ENCODE measurements at places on chromosomes 5 and 9.

DNA sequence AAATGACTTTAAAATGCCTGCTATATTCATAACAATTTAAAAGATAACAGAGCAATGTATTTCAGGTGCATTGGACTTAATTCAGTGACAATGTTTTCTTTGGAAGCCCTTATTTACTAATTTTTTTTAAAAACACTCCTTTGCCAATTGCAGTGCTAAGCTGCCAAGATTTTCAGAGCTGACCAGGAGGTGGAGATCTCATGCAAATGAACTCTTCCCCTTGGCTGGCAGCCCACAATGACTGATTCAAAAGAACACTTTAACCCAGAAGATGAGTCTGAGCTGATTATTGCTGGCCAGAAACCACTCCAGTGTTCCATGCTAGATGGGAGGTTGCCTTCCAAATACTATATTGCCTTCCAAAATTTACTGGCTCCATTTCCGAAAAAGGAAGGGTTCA, 128.3 kb upstream of the CCNH start:
- no peak for DNase-seq

- DNase-seq = no peak
These were observed 155.6 kb upstream of the VLDLR start for GRCh38 chr9:2465921-2466460.

- no peak for DNase-seq
These were observed 124.7 kb upstream of the NIPBL start for GRCh38 chr5:36751886-36752285.

GRCh38 chr5:31853398-31854135, 214.6 kb downstream of the PDZD2 start:
- DNase-seq = no peak

- DNase-seq = no peak
These were observed 111.9 kb downstream of the CNTLN start for GRCh38 chr9:17246770-17247169.

- no peak for DNase-seq
These were observed 71.5 kb downstream of the MRPS27 start for GRCh38 chr5:72248410-72248981.

DNA sequence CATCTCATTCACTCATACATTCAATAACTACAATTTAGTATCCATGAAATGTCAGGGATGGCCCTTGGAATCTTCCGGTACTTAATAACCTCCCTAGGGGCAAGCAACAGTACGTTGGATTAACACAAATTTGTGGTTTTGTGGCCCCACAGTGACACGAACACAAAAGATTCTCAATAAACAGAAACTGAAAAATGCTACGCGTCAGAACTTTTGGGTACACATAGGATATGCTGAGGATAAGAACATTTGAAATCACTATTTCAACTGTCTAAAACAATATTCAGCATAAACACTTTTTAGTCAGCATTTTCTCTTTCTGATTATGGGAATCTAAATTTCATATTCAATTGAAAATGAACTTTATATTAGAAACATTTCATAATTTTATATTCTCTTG, 107.0 kb upstream of the GPR151 start:
- no peak for DNase-seq

DNA sequence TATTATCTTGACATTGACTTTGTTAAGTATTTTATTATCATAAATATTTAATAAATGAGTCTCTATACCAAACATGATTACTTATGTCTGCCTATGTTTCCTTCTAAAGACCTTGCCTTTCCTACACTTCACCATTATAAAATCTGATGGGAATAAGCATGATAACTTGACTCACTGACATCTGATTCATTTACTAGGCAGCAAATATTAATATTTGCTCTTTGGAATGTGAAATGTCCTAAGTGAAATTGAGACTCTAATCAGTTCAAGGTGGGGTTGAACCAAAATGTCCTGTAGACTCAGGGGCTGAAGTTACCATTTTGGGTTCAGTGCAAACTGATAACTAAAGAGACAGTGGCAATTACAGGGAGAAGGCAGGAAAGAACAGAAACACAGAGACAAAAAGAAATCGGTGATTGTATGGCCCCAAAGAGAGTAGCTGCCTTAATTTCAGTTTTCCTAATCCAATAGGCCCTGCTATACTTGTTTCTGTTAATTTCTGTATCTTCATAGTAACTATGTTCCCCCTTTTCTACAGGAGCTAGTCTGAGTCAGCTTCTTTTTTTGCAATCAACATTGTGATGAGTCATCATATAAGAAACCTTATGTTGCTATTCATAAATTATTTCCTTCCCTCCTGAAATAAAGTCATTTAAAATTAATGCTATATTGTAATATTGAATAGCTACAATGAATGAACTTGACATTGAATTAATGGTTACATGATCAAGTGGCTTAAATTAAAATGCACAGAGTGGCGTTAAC, 296.8 kb downstream of the PDE4D start:
- DNase-seq = no peak

- no peak for DNase-seq
These were observed 106.5 kb downstream of the NFIB start for GRCh38 chr9:14207352-14207995.

DNA sequence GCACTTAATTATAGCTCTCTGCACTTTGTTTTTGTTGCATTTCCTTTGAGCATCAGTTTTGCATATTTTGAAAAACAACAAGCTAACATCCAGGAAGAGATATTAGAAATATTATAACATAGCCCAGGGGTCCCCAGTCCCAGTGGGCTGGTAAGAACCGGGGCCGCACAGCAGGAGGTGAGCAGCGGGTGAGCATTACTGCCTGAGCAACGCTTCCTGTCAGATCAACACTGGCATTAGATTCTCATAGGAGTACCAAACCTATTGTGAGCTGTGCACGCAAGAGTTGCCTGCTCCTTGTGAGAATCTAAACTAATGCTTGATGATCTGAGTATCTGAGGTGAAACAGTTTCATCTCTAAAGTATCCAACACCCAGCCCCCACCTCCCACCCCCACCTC, 675.9 kb upstream of the ZNF608 start:
- no peak for DNase-seq

DNA sequence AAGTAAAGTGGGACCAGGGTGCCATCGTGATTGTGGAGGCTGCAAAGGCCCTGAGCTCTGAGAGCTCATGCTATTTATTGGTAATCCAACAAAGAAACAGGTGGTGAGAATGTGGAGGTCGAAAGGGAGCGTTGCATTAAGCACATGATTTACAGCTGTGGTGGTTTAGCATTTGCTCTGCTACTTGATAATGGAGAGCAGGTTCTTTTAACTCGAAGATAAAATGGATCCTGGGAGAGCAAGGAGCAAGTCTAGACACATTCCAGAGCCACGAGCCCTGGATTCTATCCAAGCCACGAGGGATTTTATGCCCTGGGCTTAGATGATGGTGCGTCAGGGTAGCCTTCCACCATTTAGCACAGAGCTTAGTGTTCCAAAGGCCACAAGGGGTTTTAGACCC, 1710.1 kb upstream of the CDH9 start:
- DNase-seq = no peak

All from cortex of kidney (tissue), 1 donor.